ENCODE measurements at places on chromosomes 6 and 20. TPM values are rescaled to one million over a fixed set of nuclear protein-coding genes. Genes with fewer than 3 reads are reported as not detected.

DEFB124 gene
- not detected for total RNA-seq

FUT9 gene
- total RNA-seq = 57.7 TPM

SOX18 gene
- 8.5 TPM for total RNA-seq

LAMA5 gene
- total RNA-seq = 49.4 TPM

DAAM2 gene
- total RNA-seq = 340 TPM

COL12A1 gene
- 9.9 TPM for total RNA-seq

COL11A2 gene
- total RNA-seq = 7.7 TPM

TNNC2 gene
- not detected for total RNA-seq

ALDH5A1 gene
- total RNA-seq = 53.0 TPM

BPIFB4 gene
- total RNA-seq = not detected

SLC32A1 gene
- 24.9 TPM for total RNA-seq

PDYN gene
- 1.8 TPM for total RNA-seq

IRF4 gene
- 1.2 TPM for total RNA-seq

TMEM200A gene
- 2.0 TPM for total RNA-seq

TCF15 gene
- total RNA-seq = 1.3 TPM

RAB44 gene
- not detected for total RNA-seq

ANKRD66 gene
- total RNA-seq = 0.47 TPM

LY6G6D gene
- not detected for total RNA-seq

MUC22 gene
- not detected for total RNA-seq

EEF1A2 gene
- 698 TPM for total RNA-seq

FOXF2 gene
- 2.1 TPM for total RNA-seq

PRR18 gene
- 28.8 TPM for total RNA-seq

KHDC1 gene
- total RNA-seq = 13.1 TPM

ATXN1 gene
- total RNA-seq = 161 TPM

ARHGAP18 gene
- 3.7 TPM for total RNA-seq

UST gene
- total RNA-seq = 10.5 TPM

GRIK2 gene
- 99.5 TPM for total RNA-seq

CTAGE9 gene
- not detected for total RNA-seq

CD83 gene
- total RNA-seq = 8.9 TPM

SNTA1 gene
- 53.1 TPM for total RNA-seq

CALHM5 gene
- 0.44 TPM for total RNA-seq

VGLL2 gene
- total RNA-seq = not detected

HLA-DQB2 gene
- total RNA-seq = not detected

C20orf202 gene
- total RNA-seq = 1.2 TPM

BPIFB1 gene
- not detected for total RNA-seq

RGL2 gene
- 41.5 TPM for total RNA-seq

SALL4 gene
- 0.36 TPM for total RNA-seq

SLC4A11 gene
- total RNA-seq = 6.4 TPM

PLA2G7 gene
- total RNA-seq = 7.2 TPM

GPX5 gene
- not detected for total RNA-seq

RAET1G gene
- not detected for total RNA-seq

IL20RA gene
- 2.1 TPM for total RNA-seq

VWA7 gene
- total RNA-seq = 21.0 TPM

TREML1 gene
- 1.7 TPM for total RNA-seq

HLA-DMB gene
- 9.7 TPM for total RNA-seq

GPR63 gene
- 8.6 TPM for total RNA-seq

MEI4 gene
- 0.20 TPM for total RNA-seq

TRIM40 gene
- not detected for total RNA-seq

MTFR2 gene
- 0.88 TPM for total RNA-seq

CABLES2 gene
- total RNA-seq = 13.1 TPM

UNC5CL gene
- total RNA-seq = 4.7 TPM

RNF217 gene
- 21.5 TPM for total RNA-seq

ZNF334 gene
- total RNA-seq = 14.2 TPM

PHACTR1 gene
- total RNA-seq = 231 TPM

ZNF133 gene
- 26.8 TPM for total RNA-seq

IP6K3 gene
- 2.6 TPM for total RNA-seq
